ENCODE measurements at places on chromosomes 12 and 14. TPM values are rescaled to one million over a fixed set of nuclear protein-coding genes. Genes with fewer than 3 reads are reported as not detected.

The SERPINA6 gene
- total RNA-seq: not detected

The CLSTN3 gene
- total RNA-seq: 18.8 TPM

The STAC3 gene
- total RNA-seq: 5.0 TPM

The SLC17A8 gene
- total RNA-seq: 0.08 TPM

The FAIM2 gene
- 14.6 TPM for total RNA-seq

The CLEC14A gene
- total RNA-seq: 7.9 TPM

The ZC2HC1C gene
- 35.2 TPM for total RNA-seq

The YAF2 gene
- total RNA-seq: 33.1 TPM
